ENCODE measurements at places on chromosomes 12 and 14.

DNA sequence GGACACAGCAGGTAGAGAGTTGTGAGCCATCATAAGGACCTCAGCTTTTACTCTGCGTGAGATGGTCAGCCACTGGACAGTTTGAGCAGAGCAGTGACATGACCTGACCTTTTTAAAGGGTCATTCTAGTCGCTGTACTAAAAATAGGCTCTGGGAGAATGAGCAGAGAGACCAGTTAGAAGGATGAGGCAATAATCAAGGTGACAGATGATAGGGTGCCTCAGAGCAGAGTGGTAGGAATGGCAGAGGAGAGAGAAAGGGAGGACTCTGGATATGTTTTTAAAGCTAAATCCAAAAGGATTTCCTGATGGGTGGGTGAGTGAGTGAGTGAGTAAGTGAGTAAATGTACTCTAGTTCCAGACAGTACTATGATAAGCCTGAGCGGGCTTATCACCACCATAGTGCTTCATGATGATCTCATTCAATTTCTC, 83.6 kb upstream of the ARHGAP5 start:
- DNase-seq: no peak

GRCh38 chr12:5260591-5261086, 171.3 kb upstream of the NTF3 start:
- DNase-seq: no peak

DNA sequence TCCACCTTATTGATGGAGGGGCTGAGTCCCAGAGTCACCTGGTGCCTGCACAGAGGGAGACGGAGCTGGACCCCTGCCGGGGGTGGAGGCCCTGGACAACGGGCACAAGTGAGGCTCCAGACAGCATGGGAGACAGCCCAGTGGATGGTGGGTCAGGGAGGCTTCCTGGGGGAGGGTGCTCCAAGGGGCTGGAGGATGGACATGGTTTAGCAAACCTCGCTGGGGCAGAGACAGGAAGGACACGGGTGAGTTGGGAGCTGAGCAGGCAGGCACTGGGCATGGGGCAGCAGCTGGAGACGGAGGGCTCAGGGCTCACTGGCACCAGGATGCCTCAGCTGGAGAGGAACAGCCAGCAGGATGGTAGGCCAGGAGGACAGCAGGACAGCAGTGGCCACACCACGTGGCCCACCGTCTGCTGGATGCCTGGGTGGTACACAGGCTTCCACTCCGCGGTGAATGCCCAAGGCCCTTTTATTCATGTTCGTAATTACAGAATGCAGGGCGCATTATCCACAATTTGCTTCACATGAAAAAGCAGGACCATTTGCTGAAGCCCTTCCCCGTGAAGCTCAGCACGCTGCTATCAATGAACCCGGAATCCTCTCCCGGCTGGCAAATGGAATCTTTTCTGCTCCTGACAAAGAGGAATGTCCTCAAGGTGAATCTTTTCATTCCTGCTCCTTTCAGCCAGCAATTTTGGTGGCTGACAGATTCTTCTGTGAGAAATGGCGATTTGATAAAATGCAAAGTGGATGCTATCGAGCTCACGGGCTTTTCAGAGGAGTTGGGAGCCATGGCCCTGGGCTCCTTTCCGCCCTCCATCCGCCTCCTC, 138.1 kb upstream of the C14orf180 start:
- DNase-seq: no peak

DNA sequence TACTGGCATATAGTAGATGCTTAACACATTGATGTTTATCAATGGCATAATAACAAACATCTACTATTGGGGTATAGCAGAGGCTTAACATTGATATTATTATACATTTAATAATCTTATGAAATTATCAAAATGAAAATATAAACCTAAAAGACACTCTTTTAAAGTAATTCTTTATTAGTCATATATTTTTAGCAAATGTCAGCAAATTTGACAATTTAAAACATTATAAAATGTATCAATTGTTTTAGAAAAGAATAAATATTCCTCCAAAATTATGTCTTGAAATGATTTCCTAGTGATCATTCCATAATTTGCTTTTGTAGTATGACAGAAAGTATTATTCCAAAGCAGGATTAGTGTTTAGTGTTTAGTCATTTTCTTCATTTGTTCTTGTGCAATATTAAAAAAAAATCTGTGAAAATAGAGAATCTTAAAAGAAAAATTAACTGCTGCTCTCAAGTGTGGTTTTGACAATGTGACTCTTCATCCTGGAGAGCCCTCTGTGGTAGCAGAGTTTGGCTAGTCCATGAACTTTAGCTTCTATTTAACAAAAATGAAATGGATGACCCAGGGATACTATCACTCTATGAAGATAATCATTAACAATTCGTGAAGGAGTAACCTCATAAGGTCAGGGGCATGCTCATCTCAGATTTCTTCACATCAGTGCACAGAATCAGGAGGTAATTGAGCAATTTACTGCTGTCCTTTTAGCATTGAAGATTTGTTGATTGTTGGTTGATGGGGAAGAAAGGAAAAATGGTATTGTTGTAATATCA, 1018.5 kb downstream of the LRFN5 start:
- no peak for DNase-seq

GRCh38 chr14:21910260-21910659, 236.6 kb upstream of the OR4E1 start:
- no peak for DNase-seq
